ENCODE measurements at places on chromosomes 12 and 14.

DNA sequence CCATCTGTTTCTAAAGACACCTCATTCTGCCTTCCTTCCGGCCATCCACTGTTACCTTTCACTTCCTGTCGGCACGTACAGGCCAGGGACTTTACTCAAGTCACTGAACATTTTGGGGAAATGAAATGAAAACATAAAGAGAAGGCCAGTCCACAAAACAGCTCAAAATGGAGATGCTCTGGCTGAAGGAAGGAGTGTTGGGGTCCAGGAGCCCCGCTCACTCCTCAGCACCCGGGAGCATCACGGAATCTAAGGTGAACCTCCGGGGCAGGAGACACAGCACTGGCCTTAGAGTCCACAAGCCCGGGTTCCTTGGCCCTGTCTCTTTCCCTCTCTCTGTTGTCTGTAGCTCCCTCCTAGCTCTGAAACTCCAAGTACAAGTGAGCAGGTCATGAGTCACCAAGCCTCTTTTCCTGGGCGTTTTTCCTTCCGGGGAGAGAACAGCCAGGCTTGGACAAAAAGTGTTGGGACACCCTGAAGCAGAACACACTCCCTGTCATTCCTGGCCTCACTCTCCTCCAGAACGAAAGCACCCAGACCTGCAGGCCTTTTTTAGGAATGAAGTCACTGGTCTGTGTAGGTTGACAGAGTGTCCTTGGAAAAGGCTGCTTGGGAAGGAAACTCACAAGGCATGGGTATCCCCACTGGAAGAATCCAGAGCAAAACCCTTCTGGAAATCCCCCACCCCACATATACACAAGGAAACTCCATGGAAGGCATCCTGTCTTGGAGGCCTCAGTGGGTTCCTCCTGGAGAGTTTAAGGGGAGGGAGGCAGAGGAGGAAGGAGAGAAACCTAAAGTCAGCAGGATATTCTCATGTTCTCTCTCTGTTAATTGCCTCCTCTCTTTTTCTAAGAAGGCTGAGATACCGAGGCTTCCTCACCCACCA is 245.3 kb downstream of the ZFP36L1 start:
- DNase-seq: no peak

DNA sequence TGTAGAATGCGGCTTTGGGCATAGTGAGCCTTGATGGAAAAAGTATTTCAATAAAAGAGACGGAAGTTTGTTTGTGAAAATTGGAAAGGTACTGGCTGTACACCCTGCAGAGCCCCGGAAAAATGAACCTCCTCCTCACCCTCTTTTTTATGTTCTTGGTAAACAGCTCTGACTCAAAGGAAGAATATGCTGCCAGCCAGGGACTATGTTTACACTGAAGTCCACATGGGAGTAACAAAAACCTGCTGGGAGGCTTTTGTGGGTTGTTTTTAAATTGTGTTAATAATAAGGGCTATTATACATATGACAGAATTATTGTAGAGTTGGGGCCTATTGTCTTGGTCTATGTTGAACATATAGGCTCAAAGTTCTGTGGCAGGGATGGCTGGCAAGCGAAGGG is 70.7 kb downstream of the TTC8 start:
- no peak for DNase-seq

GRCh38 chr12:71183846-71184245 is 26.0 kb upstream of the TSPAN8 start:
- DNase-seq: no peak

- no peak for DNase-seq
Observed at GRCh38 chr12:1533205-1533601, 61.2 kb downstream of the FBXL14 start.

DNA sequence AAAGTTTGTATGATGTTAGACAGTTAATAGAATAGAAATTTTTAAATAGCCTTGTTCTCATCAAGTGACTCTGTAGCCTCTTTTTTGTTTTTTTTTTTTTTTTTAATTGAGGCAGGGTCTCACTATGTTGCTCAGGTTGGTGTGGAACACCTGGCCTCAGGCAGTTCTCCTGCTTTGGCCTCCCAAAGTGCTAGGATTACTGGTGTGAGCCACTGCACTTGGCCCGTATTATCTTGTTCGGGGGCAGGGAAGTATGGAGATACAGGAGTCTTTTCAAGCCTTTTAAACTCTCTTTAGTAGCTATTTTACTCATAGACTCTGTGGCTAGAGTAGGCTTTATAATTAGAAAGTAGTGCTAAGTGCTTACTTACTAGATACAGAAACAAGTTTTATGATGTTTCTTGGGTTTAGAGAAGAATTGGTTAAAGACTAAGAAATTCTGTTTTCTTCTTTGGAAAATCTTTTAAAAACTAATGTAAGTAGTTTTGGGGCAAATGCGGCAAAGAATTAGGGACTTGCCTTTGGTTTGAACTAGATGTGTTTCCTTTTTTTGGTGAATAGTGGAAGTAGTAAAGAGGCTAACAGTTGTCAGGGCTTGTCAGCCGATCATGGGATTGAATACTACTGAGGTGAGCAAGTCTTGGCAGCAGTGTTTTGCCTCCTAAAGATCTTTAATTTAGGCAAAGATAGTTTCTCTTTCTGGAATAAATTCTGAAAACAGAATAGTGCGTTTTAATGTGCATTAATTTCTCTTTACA is 31.3 kb downstream of the FBXO34 start:
- no peak for DNase-seq

GRCh38 chr14:105041841-105042765 is 21.2 kb upstream of the CDCA4 start:
- no peak for DNase-seq

DNA sequence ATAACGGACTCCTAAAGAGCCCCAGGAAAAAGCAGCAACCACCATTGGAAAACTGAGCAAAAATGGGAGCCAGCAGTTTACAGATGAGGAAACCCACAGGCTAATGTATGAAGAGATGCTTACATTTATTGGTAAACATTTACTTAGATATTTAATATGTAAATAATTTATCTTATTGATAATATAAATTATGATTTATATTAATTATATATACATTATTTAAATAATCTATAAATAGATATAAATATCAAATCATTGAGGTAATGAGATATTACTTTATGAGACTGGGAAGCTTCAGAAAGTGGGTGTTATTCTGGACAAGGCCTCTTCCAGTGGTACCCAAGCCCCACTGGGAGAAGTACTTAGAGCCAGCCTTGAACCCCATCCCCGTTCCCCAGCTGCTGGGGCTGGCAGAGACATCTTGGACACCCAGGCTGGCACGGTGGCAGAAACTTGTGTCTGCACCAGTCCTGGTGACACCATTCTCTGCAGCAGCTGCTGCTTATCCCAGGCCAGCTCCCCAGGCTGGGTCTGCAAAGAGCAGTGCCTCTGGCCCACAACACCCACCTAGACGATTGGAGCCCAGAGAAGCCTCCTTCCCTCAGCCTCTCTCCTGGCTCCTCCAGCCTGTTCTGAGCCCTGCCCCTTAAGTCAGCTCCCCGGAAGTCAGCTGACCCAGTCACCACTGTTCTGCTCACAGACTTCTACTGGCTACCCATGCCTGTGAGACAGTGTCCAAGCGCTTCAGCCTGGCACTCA is 25.9 kb downstream of the ISCA2 start:
- DNase-seq: no peak

- DNase-seq: no peak
Observed at GRCh38 chr12:69527506-69528272, 57.5 kb downstream of the FRS2 start.

DNA sequence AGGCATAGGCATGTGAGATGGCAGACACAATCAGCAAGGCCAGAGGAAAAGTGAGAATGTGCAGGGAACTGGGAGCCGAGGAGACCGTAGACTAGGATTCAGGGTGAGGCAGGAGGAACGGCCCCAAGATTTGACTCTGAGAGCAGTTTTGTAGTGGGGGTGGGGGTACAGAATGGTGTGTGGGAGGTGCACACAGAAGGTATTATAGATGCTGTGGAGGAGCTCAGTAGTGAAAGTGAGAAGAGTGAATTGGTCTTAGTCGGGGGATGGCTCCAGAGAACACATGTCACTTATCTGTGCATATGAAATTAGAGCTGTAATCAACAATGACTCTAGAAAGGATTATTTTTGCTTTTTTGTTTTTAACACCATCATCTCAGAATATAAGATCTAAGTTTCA is 11.9 kb downstream of the ZNF664 start:
- no peak for DNase-seq

DNA sequence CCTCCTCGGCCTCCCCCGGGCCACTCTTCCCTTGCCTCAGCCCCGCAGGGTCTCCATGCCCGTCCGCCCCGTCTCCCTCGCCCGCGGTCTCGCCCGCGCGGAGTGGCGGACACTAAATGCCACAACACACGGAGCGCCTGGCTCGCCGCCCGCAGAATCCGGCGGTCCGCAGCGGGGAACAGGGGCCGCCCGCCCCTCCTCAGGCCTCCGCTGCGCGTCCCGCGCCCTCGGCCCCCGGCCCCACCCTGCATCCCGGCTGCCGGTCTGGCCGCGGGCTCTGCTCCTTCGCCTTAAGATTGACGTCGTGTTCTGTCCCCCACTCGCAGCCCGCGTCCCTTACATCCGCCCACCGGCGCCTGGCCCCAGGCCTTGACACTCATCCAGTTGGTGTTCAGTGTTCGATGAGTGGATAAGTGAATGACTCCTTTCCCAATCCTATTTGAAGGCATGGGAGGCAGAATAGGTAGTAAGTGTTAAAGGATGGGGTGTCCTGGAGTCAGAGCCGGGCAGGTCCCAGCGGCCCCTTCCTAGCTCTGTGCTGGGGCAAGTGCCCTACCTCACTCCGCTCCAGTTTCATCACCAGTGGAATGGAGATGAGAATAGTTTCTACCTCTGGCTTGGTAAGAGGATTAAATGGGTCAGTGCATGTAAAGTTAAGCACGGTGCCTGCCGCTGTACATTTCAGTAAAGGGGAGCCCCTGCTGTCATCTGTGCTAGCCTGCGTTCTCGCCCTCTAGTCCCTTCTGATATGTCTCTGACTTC is 622 bp downstream of the TECPR2 start:
- peak; percentile 11 for DNase-seq

- DNase-seq: no peak
Observed at GRCh38 chr12:52246720-52247621, 13.9 kb downstream of the KRT7 start.

GRCh38 chr12:51938726-51939125 is 12.8 kb upstream of the ACVR1B start:
- DNase-seq: no peak

DNA sequence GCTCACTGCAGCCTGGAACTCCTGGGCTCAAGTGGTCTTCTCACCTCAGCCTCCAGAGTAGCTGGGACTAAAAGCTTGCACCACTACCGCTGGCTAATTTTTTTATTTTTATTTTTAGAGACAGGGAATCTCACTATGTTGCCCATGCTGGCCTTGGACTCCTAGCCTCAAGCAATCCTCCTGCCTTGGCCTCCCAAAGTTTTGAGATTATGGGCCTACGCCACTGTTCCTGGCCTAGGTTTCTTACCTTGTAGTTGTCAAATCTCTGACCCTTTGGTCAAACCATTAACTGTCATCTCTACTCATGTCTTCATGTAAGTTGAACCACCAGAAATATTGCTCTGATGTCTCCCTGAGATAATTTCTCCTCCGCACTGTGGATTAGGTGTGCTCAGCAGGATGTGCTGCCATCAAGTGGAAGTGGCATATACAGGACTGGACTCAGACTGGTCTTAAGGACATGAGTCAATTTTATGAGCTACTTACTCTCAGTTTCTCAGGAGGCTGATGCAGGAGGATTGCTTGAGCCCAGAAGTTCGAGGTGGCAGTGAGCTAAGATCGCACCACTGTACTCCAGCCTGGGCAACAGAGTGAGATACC is 28.5 kb downstream of the ACTR6 start:
- no peak for DNase-seq
